Activated naive CD4-positive, alpha-beta T cell treated with anti-CD3 and anti-CD28 coated beads, Interleukin-2, amount 50 U/mL, for 16 hours (primary cell): ENCODE measurements at places on chromosomes 13 and 19.
A peak's percentile ranks its signal among the peaks of the same experiment; 100 is the strongest.

DNA sequence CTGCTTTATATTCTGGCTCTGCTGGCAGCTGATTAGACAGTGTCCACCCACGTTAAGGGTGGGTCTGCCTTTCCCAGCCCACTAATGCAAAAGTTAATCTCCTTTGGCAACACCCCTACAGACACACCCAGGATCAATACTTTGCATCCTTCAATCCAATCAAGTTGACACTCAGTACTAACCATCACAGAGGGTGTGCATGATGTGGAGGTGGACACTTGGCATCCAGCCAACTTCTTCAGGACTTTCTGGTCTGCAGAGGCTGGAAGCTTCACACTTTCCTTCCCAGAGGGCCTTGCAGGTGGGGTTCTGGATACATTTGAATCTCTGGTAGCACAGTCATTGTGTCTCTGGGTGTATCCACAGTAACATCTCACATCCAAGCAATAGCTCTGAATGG, 18.9 kb upstream of the IGFL1 start:
- no peak for DNase-seq

DNA sequence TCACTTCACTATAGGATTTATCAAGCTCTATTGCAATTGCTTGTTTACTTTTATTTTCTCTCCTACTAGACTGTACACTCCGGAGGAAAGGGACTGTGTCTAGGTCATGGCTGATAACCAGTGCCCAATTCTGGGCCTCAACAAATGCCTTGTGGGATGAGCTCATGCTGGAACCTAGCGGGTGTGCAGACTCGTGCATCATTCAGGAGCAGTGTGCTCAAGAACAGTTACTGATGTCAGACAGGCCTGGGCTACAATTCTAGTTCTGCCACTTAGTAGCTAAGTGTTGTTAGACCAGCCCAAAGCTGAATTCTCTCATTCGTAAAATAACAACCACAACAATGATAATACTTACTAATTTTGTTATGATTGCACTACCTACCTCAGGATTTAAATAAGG, 95.4 kb downstream of the CYSLTR2 start:
- DNase-seq: no peak

DNA sequence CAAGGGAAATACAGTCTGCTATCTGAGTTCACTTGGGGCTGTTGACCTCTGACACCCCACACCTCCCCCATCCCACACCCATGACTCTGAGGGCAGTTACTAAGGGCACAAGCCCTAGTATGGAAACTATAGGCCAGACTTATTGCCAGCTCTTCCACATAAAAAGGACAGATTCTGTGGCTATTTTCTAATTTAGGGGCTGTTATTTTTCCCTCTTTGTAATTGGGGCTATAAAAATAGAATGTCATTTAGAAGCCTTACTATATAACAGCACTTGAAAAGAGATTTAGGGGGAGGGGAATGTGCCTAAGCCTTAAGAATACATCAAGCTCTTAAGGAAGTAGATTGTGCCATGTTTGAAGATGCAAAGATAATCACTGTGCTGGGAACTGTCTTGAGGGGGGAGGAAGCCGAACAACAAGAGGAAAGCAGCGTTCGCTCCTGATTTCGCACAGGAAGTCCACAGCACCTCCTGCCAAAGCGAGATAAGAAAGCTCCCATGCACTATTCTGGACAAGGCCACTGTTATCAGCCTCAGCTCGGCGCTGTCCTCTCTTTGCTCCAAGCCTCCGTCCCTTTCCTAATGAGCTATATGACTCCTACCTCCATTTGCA, 86.6 kb downstream of the FLT1 start:
- DNase-seq: no peak

DNA sequence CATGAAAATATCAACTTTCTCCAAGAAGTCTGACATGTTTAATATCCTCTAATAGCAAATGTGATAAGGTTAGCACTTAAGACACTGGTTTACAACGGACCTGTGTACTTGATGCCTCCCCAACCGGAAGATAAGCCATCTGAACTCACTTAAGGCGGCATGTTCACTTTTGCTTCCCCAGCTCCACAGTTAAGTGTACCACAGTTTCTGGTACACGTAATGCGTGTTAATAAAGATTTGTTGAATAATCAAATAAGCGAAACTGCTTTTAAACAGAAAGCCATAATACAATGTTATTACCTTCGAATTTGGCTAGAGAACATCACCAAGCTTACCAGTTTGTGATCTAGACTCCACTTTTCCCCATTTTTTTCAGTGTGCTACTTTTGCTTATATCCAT, 1.4 kb upstream of the PAN3 start:
- DNase-seq: no peak

DNA sequence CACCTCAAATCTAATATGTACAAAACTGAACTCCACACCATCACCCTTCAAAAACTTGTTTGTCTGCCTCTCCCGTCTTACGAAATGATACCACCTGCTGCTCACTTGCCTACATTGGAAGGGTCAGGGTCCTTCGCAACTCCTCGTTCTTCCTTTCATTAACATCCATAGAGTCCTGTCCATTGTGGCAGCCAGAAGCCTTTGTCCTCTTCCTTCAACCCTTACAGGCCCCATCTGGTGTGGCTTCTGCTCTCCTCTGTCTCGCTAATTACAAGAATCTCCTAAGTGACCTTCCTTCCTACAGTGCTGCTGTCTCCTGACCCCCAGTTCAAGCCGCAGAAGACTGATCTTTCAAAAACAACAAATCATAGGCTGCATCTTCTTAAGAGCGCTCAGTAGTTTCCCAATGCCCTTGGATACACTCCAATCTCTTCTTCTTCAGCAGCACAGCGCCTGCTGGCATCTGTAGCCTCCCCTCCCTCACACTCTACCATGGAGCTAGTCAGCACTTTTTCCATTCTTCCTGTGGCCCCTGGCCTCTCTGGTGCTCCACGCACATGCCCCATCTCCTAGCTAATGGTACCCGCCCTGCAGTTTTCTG, 382.7 kb downstream of the LIG4 start:
- no peak for DNase-seq

GRCh38 chr13:74131227-74131626, 3.0 kb downstream of the KLF12 start:
- DNase-seq: no peak

DNA sequence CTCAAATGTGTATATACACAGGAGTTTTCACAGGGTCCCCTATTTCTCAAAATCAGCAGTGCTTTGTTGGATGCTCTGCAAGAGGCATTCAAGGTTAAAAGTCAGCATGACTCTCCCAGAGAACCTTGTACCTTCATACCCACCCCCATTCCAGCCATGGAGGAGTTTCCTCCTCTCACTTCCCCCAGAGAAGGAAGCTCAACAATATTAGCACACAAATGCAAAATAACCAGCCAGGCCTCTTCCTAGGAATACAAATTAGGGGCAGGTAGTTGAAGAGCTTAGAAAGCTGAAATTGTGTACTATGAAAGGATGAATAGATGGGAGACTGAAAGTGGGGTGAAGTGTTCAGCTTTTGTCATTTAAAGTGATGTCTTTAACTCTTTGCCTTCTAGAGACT, 43.8 kb downstream of the SPRY2 start:
- no peak for DNase-seq

DNA sequence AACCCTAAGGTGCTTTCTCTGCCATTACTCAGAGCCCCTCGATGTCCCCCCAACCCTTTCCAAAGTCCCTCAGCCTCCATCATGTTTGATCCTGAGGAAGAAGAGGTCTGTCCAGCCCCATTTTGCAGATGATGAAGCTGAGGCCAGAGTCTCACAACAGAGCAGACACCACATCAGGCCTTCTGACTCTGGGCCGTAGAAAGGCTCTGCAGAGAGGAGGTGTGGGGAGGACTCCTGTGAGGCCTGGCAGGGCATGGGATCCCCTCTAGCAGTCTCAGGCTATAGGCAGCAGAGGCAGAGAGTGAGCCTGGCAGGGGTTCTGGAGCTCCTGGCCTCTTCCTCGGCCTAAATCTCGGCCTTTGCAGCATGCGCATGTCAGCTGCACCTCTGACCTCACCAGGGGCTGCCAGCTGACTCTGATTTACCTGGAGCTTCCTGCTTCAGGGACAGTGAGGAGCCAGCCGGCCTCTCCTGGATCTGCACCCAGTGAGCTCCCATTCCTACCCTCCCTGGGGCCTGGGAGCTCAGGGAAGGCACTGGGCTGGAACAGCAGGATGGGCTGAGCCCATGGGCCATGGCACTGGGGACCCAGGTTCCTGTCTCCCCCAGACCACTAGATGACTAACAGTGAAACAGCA, 41.7 kb upstream of the VSTM2B start:
- no peak for DNase-seq

GRCh38 chr19:32540621-32541020, 40.4 kb upstream of the PDCD5 start:
- no peak for DNase-seq

- DNase-seq: no peak
Measured at GRCh38 chr19:6312018-6312417, 21.4 kb downstream of the ACER1 start.

- DNase-seq: no peak
Measured at GRCh38 chr19:35109395-35110112, 6.1 kb upstream of the FXYD3 start.

DNA sequence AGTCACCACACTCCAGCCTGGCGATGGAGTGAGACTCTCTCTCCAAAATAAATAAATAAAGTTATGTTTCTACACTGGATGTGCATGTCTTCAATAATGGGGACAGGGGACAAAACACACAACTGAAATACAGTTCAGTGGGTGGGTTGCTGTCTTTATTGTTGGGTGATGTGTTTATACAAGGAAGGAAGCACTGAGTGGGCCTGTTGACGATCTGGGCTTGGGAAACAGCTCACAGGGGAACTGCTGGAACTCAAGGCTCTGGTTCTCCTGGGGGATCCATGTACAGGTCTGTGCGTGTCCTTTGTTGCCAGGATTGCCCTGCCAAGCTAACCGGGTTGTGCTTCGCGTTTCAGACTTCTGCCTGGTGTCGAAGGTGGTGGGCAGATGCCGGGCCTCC, 18.9 kb downstream of the SPINT2 start:
- no peak for DNase-seq

GRCh38 chr13:49124693-49125304, 95.3 kb upstream of the MLNR start:
- DNase-seq: no peak

DNA sequence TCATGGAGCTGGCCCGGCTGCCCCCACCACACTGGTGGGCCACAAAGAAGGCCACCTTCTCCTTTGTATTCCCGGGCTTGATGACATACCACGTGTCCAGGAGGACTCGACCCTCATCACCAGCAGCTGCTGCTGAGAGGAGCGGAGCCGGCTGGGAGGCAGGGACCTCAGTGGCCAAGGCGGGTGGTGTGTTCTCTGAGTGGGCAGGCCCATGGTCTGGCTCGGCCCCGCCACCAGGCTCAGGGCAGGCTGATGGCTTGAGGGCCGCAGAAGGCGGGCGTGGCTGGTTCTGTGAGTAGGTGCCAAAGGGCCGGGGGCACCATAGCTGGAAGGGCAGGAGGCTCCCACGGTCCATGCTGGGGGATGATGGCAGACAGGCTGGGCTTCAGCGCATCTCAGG, 17.6 kb downstream of the FBXO46 start:
- DNase-seq: no peak

DNA sequence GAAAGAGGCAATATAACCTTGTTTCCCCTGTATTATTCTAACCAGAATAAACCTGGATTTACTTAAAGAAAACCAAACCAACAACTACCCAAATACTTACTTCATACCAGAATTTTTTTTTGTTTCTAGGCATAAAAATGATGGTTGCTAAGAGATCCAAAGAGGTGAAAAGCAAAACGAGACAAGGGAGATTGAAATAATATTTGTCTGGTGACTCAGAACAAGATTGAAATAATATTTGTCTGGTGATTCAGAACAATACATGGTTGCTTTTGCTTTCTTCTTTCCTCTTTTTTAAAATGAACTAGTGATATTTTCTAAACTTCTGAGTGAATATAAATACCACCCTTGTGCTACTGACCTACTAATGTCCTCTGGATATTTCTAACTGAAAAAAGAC, 592.9 kb downstream of the KCTD12 start:
- DNase-seq: no peak

DNA sequence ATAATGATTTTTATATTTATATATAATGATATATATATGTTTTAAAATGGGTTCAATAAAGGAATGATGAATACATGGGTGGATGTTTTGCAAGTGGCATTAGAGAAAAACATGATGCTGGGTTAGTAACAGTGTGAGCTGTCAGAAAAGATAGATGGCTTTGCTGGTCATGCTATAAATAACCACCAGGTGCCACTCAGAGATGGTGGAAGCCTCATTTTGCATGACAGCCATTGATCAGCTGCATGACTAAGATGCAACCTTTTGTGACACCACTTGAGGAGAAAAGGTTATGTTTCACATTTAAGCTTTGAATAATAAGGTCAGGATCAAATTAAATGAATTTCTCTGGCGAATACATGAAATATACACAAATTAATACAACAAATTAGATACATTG, 737.7 kb downstream of the PCDH9 start:
- DNase-seq: no peak

- no peak for DNase-seq
Measured at GRCh38 chr13:81683521-81683920, 1342.6 kb upstream of the SPRY2 start.

DNA sequence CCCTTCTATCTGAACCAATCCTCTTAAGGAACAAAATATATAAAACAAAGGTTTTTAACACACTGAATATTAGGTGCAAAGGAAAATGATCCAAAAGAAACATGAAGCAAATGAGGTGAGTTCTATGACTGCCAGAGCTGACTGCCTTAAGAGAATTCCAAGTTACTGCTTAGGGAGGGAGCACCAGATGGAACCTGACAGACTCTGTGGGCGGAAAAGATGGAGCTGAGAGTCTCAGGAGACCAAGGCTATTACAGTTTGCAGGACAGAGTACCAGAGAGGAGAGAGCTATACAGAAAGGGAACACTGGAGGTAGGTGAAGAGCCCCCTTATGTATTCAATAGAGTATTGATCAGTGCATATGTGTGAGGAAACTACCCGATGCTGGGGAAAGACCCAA, 87.2 kb downstream of the B3GLCT start:
- DNase-seq: no peak

- peak; percentile 54 for DNase-seq
Measured at GRCh38 chr19:34217952-34218817, 36.2 kb upstream of the GARRE1 start.

GRCh38 chr19:39752795-39753194, 15.0 kb upstream of the CLC start:
- DNase-seq: no peak

DNA sequence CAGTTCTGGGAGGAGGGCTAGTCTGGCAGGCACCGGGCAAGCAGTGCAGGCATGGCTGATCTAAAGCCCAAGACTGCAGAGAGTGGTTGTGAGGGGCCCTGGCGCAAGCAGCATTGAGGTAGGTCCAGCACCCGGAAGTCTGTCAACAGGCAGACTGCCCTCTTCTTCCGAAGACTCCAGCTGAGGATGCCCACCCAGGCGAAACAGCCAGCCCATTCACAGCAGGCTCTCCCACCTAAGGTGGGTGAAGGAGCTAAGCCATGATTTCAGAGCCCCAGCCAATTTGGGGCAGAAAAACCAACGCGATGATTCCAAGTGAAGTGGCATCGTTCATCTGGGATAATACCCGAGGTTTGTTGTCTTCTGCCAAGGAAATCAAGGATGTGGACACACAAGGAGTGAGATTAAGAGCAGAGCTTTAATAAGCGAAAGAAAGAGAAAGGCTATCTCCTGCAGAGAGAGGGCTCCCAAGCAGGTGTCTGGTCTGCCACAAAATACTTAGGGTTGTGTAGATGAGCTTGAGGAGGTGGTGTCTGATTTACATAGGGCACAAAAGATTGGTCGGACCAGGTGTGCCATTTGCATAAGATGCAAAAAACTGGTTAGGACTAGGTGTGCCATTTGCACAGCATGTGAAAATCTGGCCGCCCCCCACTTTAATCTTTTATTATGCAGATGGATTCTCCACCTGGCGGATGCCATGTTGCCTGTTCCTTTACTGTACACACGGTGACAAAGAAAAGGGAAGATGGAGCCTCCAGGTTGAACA, 22.6 kb downstream of the FAM124A start:
- DNase-seq: no peak
